Activated naive CD8-positive, alpha-beta T cell treated with anti-CD3 and anti-CD28 coated beads, Interleukin-2, amount 50 U/mL, for 16 hours (primary cell): ENCODE measurements at places on chromosomes 4 and X.

GRCh38 chr4:168699224-168699878 lies 202.5 kb downstream of the PALLD start:
- DNase-seq, result no peak

- DNase-seq, result no peak
Measured at GRCh38 chr4:5037553-5038551, 13.4 kb upstream of the STK32B start.

DNA sequence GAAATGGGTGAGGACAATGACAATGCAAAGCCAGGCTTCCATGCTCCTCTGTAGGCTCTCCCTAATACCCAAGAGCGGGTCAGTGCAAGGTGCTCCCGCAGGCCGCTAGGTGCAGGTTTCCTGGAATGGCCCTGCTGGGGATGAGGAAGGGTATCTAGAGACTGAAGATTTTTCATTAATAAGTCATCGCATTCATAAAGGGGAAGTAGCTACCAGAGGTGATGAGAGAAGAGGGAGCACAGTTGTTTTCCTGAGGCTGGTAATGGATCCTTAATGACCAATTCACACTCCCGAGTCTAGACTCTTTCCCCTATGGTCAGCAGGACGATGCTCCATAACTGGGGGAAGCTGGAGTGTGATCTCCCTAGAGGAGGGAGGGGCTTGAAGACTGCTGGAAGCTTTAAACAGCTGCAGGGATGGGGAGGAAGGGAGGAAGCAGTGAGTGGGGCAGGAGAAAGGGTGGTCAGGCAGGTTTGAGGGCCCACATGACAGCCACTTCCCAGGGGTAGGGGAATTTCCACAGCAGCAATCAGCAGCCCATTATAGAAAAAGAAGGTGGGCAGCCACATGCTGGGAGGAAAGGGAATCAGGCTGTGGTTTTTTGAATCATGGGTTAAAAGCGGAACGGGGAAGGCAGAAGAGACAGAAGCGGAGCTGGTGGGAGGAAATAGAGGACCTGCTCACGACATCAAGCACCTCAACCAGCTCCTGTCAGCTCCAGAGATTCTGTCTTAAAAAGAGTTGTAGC lies 10.2 kb upstream of the ATP6AP2 start:
- DNase-seq, result no peak

DNA sequence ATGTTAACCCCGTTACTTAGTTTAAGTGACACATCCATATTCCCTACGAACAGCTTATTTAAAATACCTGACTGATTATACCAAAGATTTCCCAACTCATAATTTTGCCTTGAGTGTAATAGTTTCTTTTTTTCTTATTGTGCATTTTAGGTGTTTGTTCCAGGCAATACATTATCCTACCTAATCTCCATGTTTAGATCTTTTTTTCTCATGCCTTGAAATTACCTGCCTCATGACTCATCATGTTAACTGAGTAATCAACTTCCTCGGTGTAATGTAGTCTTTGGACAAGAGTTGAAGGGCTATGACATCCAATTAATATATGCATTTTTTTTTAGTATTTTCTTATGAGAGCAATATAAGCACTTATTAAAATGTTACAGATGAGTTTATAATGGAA lies 228.7 kb upstream of the ANKRD50 start:
- DNase-seq, result no peak

GRCh38 chr4:72935462-72935861 lies 134.1 kb downstream of the COX18 start:
- no peak for DNase-seq

- no peak for DNase-seq
Measured at GRCh38 chrX:22165732-22166457, 106.8 kb upstream of the CBLL2 start.

DNA sequence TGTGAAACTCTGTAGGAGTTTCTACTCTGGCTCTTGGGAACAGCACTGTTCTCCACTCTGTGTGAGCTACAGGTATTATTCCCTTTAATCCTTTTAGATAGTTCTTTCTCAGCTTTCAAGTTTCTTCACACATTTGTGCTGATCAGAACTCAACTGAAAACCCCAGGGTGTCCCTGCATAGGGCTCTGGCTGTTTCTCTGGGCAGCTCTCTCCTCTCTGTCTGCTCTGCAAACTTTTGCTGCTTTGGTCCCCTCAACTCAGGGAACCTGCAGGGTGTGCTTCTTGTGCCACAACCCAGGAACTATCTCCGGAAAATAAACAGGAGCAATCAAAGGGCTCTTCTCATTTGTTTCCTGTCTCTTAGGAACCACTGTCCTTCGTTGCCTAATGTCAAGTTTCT lies 196.6 kb upstream of the GABRA2 start:
- no peak for DNase-seq

DNA sequence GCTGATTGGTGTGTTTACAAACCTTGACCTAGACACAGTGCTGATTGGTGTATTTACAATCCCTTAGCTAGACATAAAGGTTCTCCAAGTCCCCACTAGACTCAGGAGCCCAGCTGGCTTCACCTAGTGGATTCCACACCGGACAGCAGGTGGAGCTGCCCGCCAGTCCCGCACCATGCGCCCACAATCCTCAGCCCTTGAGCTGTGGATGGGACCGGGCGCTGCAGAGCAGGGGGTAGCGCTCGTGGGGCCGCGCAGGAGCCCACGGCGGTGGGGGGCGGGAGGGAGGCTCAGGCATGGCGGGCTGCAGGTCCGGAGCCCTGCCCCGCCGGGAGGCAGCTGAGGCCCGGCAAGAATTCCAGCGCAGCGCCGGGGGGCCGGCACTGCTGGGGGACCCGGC lies 30.7 kb downstream of the MEPE start:
- DNase-seq, result no peak

- no peak for DNase-seq
Measured at GRCh38 chrX:130139474-130140201, 26.0 kb downstream of the AIFM1 start.

DNA sequence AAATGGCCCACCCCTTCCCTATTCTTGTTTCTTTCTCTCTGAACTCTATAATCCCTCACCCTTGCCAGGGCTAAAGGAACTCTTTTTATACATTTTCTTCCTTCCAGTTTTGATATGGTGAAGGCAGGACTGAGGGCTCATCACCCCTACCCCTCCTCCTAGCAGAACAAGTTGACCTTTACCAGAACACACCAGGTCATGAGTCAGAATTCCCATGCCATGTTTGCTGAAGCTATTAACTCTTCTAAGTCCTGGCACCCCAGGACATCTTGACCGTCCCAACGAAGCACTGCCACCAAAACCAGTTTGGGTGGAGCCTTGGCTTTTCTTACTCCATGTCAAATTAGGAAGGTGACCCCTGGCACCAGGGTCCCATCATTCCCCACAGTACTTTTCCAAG lies 57.5 kb upstream of the DYNLT3 start:
- DNase-seq, result no peak

- no peak for DNase-seq
Measured at GRCh38 chr4:37422102-37422501, 177.6 kb downstream of the NWD2 start.
